Activated naive CD8-positive, alpha-beta T cell treated with anti-CD3 and anti-CD28 coated beads for 36 hours (primary cell): ENCODE measurements at places on chromosomes 6 and 20.

- DNase-seq: no peak
Measured at GRCh38 chr6:20900389-20901160, 366.3 kb downstream of the CDKAL1 start.

GRCh38 chr20:57251344-57251743, 15.1 kb downstream of the BMP7 start:
- DNase-seq: no peak

- DNase-seq: no peak
Measured at GRCh38 chr6:95084867-95085266, 492.5 kb upstream of the MANEA start.

DNA sequence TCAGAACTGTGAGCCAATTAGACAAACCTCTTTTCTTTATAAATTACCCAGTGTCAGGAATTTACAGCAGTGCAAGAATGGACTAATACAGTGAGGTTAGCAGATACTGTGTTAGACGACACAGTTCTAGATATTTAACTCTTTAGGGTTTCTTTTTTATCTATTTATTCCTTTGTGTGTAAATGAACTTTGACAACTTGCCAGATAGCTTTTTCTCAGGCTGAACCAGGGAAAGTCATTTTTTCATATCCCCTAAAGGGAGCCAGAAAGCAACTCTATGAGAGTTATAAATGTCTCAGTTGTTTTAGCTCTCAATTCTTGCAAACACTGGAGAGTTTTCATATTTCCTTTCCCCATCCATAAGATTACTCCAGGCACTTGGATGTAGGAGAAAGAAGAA, 277.3 kb downstream of the PHF3 start:
- DNase-seq: no peak

GRCh38 chr6:4950836-4951533, 52.9 kb downstream of the RPP40 start:
- no peak for DNase-seq

DNA sequence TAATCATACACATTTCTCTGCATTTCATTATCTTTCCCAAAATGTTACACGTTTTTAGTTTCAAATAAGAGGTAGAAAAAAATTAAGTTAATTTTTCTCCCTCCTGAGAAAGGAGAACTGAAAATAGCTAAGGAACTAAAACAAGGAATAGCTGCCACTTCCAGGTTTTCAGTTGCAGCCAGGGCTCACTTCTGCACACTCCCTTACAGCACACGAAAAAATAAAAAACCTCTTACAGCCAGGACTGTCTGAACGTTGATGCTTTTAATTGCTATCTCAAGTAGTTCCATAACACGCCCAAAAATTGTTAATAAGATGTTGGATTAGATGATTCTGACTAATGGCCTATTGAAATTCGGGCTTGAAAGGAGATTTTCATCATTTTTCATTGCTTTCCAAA, 153.7 kb upstream of the THBS2 start:
- no peak for DNase-seq

DNA sequence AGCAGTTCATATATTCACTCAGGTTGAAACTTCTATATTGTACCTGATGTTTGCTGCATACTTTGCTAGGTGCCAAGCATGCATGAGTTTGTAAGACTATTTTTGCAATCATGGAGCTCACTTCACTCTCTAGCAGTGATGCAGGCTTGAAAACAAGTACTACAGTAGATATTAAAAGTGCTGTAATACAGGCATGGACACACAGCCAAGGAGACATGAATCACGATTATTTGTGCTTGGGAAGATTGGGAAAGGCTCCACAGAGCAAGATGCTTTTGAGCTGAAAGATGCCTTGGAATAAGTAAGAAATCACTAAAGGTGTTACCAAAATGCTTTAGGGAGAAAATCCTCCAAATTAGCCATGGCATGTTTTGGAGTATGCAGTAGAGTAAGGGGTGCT, 427.4 kb downstream of the UTRN start:
- no peak for DNase-seq

- DNase-seq: peak; percentile 32
Measured at GRCh38 chr6:8131265-8131897, 29.0 kb upstream of the EEF1E1 start.

- peak; percentile 58 for DNase-seq
Measured at GRCh38 chr6:31888276-31889258, 8.9 kb downstream of the EHMT2 start.

DNA sequence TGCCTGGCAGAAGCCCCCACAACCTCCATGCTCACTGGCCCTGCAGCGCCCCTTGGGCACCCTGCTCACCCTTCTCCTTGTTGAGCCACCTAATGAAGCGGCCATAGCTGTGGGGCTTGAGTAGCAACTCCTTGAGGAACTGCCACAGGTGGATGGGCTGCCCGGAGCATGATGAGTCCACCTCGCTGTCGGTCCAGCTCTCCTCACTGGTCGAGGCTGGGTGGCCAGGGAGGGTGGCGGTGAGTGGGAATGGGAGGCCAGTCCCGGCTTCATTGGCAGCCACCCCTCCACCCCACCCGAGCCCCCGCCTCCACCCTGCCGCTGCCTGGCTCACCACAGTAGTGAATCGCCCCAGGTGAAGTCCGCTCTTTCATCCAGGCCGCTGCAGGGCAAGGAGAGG, 16.9 kb downstream of the SPDEF start:
- no peak for DNase-seq

DNA sequence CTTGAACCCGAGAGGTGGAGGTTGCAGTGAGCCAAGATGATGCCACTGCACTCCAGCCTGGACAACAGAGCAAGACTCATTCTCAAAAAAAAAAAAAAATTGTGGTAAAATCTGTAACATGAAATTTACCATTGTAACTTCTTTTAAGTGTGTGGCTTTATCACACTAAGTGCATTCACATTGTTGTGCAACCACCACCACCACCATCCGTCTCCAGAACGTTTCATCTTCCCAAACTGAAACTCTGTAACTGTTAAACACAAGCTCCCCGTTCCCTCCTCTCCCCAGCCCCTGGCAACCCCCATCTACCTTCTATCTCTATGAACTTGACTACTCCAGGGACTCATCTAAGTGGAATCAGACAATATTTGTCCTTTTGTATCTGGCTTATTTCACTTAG, 29.7 kb downstream of the PDRG1 start:
- no peak for DNase-seq

- DNase-seq: no peak
Measured at GRCh38 chr6:106908386-106908840, 66.1 kb downstream of the CD24 start.

- DNase-seq: no peak
Measured at GRCh38 chr6:35161776-35162607, 20.9 kb upstream of the TCP11 start.

GRCh38 chr6:125255201-125255600, 46.6 kb downstream of the HDDC2 start:
- DNase-seq: no peak

- no peak for DNase-seq
Measured at GRCh38 chr6:152130441-152130840, 323.0 kb downstream of the ESR1 start.

GRCh38 chr6:143973097-143973966, 34.7 kb downstream of the PLAGL1 start:
- DNase-seq: no peak

GRCh38 chr6:13406781-13407180, 78.4 kb upstream of the TBC1D7 start:
- no peak for DNase-seq

DNA sequence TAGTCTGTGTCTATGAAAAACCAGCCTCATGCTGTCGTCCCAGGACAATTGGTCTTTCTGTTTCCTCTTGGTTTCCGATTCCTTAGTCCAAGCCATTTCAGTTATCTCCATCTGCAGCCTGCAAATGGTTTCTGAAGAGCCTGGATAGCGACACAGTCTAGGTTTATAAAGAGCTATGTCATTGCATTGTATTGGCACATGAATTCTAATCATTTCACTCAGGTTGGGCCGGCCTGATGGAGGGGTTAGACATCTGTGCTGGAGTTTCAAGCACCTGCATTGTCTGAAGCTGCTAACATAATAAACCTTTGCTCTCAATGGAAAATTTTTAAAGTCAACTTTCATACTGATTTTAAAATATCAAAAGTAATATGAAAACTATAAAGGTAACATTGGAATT, 232.6 kb upstream of the MAP3K7 start:
- DNase-seq: no peak

DNA sequence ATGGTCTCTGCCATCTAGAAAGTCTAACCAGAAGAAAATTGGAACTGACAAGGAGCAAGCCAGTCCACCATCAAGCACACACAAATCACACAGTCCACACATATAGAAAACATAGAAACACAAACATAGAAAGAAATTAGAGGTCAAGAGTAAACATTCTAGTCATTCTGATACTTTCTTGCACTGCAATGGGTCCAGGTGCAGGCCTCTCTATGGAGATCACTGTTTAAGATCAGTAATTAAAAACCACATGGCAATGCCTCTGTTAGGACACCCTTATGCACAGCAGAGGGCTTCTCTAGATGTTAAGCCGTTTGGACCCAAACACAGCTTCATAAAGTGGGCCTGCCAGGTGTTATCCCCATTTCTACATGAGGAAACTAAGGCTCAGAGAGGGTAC, 42.8 kb upstream of the SLC22A23 start:
- no peak for DNase-seq

DNA sequence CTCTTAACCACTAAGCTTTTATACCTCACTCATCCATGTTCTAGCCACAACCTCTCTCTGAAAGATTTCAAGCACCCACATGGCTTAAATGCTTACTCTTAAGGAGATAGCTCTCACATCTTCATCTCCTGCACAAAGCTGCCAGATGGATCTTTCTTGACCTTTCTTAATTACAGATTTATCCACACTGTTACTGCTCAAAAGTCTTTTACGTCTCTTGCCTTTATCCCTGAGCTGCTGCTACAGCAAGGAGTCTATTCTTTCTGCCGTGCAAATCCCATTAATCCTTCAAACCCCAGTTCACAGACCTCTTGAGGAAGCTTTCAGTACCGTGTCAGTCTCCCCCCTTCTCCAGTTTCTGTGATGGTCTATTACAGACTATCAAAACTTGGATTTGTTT, 54.6 kb downstream of the B4GALT5 start:
- no peak for DNase-seq

DNA sequence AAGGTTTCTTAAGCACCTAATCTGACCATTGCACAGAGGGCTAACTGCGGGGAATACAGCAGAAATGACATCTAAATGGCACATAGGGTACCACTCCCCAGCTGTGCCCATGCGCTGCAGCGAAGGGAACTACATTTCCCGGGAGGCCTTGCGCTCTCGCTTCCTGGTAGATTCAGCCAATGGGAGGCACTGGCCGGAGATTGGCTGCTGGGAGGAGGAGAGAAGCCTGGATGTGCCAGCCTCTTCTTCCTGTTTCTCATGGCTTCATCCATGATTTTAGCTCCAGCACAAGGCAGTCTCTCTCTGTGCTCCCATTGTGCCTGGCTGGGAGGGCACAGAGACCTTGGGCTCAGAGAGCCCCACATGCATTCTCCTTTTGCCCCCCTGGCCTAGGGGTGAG, 101.7 kb upstream of the FOXA2 start:
- DNase-seq: no peak

GRCh38 chr6:16851044-16851540, 89.8 kb upstream of the ATXN1 start:
- DNase-seq: no peak

DNA sequence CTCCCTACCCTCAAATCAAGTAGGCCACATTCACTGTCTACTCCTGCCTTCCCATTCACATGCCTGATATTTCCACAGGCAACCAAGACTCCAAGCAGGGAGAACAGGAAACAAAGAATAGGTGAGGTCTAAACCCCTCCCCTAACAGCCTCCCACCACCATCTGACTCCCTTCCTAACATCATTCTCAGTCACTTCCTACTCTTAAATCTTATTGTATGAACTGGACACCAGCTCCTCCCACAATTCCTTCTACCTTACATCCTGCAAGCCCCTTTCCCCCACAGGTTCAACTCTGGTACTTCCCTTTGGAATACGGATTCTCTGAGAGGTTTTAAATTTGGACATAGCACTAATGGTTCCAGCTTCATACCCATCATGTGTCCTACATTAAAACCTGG, 944 bp upstream of the C6orf136 start:
- no peak for DNase-seq

GRCh38 chr6:164042212-164042611, 627.7 kb downstream of the QKI start:
- DNase-seq: no peak

GRCh38 chr20:8874437-8874836, 194.4 kb upstream of the PLCB4 start:
- no peak for DNase-seq

DNA sequence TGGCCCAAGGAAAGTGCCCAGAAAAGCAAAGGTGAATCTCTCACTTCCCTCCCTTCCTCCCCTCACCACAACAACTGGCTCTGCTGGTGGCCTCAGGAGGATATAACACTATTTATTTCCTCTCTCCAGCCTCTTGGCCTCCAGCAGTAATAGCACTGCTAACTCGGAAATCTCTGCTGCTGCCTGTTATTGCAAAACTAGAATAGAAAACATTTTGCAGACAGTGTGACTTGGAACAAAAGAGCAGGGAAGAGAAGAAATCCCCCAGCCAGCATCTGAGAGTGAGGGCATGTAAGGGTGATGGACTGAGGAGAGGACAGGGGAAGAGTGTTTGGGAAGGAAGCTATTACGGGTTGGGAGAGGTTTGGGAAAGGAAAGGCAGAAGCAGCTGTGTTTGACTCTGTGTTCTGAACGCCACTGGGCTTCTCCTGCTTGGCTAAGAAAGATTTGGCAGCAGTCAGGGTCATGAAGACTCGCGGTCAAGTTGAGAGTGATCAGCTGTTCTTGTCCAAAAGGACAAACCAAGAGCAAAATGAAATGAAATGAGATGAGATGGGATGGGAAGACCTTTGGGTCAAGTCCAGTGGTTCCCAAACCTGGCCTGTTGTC, 81.0 kb upstream of the SNX9 start:
- no peak for DNase-seq

- DNase-seq: no peak
Measured at GRCh38 chr6:151869787-151870186, 62.3 kb downstream of the ESR1 start.

- no peak for DNase-seq
Measured at GRCh38 chr6:158219228-158219627, 51.1 kb downstream of the GTF2H5 start.

GRCh38 chr6:131980791-131981623, 29.8 kb upstream of the CCN2 start:
- DNase-seq: no peak

GRCh38 chr20:37758332-37758731, 64.5 kb downstream of the CTNNBL1 start:
- DNase-seq: peak; percentile 2

- DNase-seq: no peak
Measured at GRCh38 chr20:47043086-47043485, 148.4 kb downstream of the EYA2 start.

DNA sequence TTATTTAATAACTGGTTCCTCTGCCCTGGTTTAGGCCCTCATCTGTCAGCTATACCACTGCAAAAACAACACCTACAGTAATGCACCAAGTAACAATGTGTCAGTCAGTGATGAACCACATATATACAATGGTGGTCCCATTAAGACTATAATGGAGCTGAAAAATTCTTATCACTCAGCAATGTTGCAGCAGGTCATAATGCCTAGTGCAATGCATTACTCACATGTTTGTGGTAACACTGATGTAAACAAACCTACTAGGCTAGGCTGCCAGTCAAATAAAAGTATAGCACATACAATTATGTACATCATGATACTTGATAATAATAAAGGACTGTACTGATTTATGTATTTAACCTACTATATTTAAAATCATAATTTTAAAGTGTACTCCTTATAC, 31.3 kb downstream of the RARS2 start:
- no peak for DNase-seq
